ENCODE measurements at places on chromosomes 1 and 21.

GRCh38 chr1:26574719-26575251 is 45.2 kb downstream of the RPS6KA1 start:
- no peak for DNase-seq

DNA sequence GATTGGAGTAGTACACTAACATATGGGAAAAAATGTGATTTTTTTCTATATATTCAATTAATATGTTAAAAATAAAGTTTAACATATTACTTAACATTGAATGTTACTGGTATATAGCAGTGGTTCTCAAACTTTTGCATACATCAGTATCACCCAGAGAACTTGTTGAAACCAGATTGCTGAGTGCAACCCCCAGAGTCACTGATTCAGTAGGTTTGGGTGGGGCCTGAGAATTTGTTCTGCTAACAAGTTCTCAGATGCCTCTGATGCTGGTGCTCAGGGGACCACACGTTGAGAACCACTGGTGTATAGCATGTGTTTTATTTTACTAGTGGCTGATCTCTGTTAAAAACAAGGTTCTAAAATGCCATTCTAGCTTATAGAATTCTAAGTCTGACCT is 161.9 kb downstream of the HHIPL2 start:
- no peak for DNase-seq

GRCh38 chr1:91381844-91382243 is 22.8 kb downstream of the HFM1 start:
- no peak for DNase-seq

DNA sequence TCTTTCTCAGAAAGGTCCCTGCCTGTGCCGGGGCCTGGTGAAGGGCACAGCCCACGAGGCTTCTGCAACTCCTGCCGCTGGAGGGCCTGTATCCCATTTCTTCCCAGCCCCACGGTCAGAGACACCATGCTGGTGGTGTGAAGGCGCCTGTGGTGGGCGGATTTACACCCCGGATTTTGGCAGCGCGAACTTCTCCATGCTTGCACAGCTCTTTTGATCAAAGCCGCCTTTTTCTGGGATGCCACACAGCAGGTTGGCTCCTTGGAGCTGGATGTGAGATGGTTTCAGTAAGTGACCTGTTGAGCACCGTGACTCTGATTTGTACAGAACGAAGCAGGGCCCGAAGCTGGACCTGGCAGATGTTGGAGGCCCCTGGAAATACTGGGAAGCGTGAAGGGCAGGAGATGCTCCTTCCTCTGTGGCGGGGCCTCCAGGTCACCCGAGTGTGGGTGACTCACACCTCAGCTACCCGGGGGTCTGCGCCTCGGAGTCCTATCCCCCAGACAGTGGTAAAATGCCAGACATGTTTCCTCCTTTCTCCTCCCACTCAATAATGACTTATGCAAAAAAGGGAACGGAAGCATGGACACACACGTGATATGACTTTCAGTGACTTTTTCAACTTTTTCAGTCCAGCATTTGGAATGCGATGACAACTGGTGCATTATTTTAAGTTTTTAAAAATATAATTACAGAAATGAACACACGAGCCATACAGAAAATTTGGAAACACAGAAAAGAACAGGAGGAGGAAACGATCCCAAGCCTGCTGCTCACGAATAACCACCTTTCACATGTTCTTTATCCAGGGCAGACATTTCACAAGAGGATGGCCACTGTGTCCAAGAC is 9.0 kb downstream of the UMODL1 start:
- no peak for DNase-seq

GRCh38 chr1:172142324-172142723 is 278.2 kb upstream of the C1orf105 start:
- no peak for DNase-seq

GRCh38 chr1:43372172-43372571 is 4.4 kb upstream of the ELOVL1 start:
- DNase-seq = no peak

- DNase-seq = no peak
Observed at GRCh38 chr1:180566026-180566425, 7.3 kb downstream of the OVAAL start.

DNA sequence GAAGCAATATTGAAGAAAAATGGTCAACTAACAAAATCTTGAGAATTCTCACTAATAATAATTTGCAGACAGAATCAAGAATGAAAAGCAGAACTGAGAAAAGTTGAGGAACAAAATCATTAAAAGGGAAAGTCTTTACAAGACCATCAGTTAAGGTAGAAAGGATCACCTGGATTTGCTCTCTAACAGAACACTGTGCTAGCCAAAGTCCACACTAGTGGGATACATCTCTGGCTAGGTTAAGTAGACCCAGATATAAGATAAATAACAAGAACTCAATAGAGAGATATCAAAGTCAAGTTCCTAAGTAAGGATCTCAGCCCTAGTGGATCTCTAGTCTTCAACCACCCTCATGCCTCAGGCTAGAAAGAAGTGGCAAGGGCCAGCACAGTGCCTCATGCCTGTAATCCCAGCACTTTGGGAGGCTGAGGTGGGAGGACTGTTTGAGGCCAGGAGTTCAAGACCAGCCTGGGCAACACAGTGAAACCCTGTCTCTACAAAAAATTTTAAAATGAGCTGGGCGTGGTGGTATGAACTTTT is 19.6 kb downstream of the IPP start:
- no peak for DNase-seq

GRCh38 chr1:21294266-21294989 is 4.2 kb upstream of the ECE1 start:
- DNase-seq = no peak

All from DMS79 treated with DMSO at 0.1 percent for 48 hours (cell line).